GOT3 (cell line): ENCODE measurements at places on chromosomes 3 and 15.

GRCh38 chr3:123291404-123291803 lies 89.7 kb downstream of the SEC22A start:
- no peak for DNase-seq

GRCh38 chr3:22269831-22270230 lies 518.8 kb upstream of the ZNF385D start:
- no peak for DNase-seq

DNA sequence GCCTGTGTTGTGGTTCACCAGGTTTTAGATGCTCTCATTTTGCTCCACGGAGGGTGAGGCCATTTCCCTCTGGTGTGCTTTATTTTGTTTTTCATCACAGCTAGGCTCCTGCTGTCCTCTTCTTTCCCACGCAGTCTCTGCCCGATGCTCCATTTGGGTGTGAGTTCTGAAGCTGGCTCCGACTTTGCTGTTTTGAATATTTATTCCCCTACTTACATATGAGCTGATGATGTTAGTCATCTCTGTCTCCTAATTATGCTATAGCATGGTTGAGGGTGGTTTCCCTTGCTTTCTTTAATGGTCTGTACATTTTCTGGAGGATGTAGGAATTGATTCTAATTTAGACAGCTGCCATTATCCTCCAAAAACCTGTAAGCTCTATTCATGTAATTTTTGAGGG lies 168.1 kb upstream of the MYRIP start:
- DNase-seq, result no peak

DNA sequence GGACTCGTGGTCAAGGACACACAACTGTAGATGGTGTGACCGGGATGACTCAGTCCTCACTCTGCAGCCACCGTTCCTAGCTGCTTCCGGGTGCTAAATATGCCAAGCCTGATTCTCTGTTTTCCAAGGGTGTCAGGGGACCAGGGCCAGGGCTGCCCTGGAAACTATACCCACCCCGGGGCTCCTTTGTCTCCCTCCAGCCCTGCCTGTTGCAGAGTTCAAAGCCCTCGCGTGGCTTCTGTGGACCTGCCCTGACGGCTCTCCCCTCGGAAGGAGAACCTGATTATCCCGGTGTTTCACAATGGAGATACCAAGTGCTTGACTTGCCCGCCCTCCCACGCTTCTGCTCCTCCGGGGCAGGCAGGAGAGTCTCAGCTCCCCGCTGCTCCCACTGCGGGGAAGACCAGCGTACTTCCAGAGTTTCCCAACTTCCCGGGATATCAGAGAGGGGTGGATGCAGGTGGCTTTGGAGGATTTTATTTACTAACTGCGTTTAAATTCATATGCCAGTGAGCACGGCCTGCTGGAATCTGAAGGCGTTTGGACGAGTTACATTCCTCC lies 125.0 kb downstream of the ASB7 start:
- DNase-seq, result no peak

- no peak for DNase-seq
Measured at GRCh38 chr3:45868213-45868612, 18.1 kb upstream of the CCR9 start.

DNA sequence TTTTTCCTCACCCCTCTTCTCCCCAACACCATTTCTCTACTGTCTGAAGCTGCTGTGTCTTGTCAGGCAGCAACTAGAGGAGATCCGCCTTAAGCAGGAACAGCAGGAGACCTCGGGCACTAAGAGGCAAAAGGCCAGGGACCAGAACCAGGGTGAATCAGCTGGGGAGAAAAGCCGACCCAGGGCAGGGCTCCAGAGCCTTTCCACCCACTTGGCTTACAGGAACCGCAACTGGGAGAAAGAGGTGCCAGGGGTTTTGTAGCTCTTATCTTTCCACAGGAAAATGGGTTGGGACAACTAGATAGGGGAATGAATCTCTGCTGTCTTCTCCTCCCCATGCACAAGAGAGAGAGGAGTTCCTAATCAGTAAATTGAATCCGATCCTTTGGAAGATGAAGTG lies 3.0 kb upstream of the NGRN start:
- DNase-seq, result no peak
